AG10803 (cell line): ENCODE measurements at places on chromosomes 2 and 18.
A peak's percentile ranks its signal among the peaks of the same experiment; 100 is the strongest.

GRCh38 chr2:239240414-239240881, 160.4 kb downstream of the HDAC4 start:
- no peak for DNase-seq

- DNase-seq: no peak
Observed at GRCh38 chr2:128457006-128457604, 138.4 kb upstream of the HS6ST1 start.

GRCh38 chr2:180938451-180938850, 42.0 kb upstream of the UBE2E3 start:
- DNase-seq: peak; percentile 84

- no peak for DNase-seq
Observed at GRCh38 chr2:109290887-109291643, 162.1 kb downstream of the SH3RF3 start.

DNA sequence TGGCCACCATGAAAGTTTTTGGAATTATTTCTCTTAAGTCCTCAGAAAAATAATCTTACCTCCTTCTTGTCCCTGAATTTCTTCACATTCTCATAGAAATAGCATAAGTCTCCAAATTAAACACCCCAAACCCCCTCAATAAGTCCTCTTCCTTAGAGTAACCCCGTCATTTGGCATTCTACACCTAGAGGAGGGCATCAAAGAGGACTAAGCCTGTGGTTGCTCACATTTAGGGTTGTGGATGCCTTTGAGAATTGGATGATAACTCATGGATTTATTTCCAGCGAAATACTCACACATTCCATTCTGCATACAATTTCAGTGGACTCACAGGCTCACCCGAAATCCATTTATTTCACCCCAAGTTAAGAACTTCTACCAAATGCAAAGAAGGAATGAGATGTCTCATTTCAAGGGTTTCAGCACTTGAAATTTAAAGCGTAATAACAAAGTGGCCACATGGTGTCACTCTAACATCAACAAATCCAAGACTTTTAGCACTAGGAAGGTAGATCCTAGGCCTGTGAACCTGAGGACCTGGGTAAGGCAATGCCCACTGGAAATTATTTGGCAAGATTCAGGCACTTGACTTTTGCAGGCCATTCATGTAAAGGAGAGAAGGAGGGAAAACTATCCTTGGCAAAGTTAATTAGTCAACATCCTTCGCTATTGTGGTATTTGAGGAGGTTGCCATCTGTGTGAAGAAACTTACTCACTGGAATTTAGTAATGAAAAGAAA, 24.6 kb downstream of the DYTN start:
- peak; percentile 62 for DNase-seq

- peak; percentile 72 for DNase-seq
Observed at GRCh38 chr2:11697103-11697871, 27.3 kb upstream of the NTSR2 start.
